ENCODE measurements at places on chromosomes 13 and 19. TPM values are rescaled to one million over a fixed set of nuclear protein-coding genes. Genes with fewer than 3 reads are reported as not detected.

DNA sequence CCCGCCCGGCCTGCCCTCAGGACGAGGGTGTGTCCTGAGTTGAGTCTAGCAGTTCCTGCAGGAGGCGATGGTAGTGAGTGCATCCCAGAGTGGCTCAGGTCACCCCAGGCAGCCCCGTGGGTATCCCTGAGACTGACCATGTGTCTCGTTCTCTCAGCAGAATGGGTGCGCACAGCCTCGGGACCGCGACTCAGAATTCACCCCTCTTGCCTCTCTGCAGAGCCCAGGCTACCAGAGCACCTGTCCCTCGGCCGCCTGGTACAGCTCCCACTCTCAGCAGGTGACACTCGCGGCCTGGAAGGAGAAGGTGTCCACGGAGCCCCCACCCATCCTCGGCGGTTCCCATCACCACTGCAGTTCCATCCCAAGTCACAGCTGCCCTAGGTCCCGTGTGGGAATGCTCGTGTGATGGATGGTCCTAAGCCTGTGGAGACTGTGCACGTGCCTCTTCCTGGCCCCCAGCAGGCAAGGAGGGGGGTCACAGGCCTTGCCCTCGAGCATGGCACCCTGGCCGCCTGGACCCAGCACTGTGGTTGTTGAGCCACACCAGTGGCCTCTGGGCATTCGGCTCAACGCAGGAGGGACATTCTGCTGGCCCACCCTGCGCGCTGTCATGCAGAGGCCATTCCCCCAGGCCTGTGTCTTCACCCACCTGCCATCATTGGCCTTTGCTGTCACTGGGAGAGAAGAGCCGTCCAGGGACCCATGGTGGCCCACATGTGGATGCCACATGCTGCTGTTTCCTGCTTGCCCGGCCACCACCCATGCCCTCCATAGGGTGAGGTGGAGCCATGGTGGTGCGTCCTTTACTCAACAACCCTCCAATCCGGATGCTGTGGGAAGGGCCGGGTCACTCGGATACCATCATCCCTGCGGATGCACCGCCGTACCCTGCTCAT, 87.1 kb upstream of the MCF2L start:
- DNase-seq, result no peak

DNA sequence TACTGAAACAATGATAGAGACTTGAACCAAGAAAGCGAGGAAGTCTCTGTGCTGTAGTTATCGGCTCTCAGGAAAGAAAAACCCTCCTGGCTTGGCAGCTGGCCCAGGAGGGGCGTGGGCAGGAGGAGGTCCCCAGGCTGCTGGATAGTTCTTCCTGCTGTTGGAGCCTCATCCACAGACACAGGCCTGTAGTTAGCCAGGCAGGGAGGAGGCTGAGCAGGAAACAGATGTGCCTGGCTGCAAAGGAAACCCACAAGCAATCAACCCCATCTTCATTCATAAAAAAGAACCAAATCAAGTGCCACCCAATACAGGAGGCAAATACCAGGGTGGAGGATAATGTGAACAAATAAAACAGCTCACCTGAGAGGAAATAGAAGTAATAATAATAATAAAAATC, 86.2 kb downstream of the IRS2 start:
- no peak for DNase-seq

DNA sequence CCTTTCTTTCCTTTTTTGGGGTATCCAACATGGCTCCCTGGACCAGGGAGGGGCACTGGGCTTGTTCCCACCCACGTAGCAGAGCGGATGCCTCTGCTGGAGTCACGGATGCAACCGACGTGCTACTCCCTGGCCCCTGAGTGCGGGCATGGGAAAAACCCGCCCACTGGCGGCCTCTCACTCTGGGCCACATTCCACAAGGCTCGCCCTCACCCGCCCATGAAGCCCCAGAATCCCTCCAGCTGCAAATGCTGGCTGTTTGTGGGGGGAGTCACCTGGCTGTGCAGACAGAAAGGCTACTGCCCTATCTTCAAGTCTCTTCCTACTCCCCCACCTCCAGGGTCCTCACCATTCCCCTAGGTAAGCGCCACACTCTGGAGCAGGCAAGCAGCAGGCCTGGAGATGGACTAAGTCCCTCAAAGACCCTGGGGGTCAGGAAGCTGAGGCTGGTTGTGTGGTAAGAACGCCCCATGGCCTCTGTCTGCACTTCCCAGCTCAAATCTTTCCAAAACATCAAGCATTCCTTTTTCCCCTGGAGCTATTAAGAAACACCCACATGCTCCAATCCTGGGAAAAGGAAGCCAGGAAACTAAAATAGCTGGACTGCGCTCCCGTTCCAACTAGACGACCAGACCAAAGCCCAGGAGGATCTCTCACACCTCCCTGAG, 17.9 kb upstream of the EPHX3 start:
- no peak for DNase-seq

The FCGBP gene
- 3.1 TPM for total RNA-seq

DNA sequence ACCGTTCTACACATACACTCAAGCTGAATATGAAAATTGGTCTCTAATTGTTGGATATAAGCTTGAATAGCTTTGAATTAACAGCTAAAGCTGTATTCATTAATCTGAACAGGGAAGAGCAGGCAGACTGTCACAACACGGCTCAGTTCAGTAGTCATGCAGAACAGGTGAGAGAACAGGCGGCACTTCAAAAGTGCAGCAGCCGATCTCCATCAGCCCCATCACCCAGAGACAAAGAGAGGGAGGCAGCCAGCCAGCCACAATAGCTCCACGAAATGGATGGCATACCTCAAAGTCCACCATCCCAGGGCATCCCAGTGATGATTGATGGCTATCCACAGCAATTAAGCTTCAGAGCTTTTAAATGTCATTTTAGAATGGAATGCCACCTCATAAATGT, 419.2 kb downstream of the OLFM4 start:
- no peak for DNase-seq

- DNase-seq, result no peak
These were observed 196.5 kb upstream of the PCDH20 start for GRCh38 chr13:61612192-61612591.

The PSG1 gene
- not detected for total RNA-seq

The CCDC8 gene
- 15.1 TPM for total RNA-seq

DNA sequence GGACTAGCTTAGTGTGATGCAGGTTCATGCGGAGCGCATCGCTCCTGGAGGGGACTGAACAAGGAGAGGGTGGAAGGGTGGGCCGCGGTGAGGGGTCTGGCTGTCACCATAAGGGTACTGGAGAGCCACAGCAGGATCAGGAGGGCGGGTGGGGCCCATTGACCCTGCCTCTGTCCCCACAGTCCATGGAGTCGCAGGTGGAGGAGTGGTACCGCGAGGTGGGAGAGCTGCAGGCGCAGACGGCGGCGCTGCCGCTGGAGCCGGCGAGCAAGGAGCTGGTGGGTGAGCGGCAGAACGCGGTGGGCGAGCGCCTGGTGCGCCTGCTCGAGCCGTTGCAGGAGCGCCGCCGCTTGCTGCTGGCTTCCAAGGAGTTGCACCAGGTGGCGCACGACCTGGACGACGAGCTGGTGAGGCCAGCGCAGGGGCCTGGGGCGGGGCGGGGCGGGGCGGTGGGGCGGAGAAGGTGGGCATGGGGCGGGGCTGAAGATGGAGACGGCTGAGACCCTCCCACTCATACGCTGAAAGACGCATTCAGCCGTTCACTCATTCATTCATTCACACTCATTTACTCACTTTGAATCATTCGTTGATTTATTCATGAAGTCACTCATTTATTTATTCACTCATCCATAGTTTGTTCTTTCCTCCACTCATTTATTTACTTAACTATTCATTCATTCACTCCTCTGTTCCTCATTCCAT, 27.5 kb upstream of the SHKBP1 start:
- peak; percentile 73 for DNase-seq

- DNase-seq, result no peak
These were observed 148.9 kb downstream of the GPC6 start for GRCh38 chr13:93375491-93375890.

- DNase-seq, result no peak
These were observed 172.9 kb downstream of the UGGT2 start for GRCh38 chr13:95880331-95880730.

GRCh38 chr19:13132471-13133180, 14.6 kb downstream of the NACC1 start:
- DNase-seq, result no peak

DNA sequence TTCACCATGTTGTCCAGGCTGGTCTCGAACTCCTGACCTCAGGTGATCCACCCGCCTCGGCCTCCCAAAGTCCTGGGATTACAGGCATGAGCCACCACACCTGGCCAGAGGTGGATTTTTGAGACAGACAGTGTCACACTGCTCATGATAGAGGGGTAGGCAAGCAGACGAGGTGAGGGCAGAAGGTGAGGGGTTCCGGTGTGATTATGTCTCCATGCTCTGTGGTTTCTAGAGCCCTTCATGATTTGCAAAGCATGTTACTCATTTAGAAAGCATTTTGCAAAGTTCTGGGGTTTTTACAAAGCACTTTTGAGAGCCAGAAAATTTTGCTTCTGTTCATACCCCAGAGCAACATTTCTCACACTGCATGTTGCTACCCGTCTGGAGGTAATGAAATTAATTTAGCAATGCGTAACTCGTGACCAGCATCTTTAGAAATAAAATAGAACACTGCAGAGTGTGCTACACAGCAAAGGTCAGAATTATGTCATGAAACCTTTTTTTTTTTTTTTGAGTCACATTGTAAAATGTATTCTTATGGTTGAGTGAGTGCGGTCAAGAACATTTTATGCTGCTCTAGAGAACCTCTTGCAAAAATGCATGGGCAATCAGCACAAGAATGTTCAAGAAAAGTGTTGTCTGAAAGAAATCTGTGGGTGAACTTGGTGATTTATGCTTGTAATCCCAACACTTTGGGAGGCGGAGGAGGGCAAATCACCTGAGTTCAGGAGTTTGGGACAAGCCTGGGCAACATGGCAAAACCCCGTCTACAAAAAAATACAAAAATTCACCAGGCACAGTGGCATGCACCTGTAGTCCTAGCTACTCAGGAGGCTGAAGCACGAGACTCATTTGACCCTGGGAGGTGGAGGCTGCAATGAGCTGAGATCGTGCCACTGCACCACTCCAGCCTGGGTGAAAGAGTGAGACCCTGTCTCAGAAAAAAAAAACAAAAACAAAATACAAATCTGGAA, 58.0 kb downstream of the MAP4K1 start:
- no peak for DNase-seq

DNA sequence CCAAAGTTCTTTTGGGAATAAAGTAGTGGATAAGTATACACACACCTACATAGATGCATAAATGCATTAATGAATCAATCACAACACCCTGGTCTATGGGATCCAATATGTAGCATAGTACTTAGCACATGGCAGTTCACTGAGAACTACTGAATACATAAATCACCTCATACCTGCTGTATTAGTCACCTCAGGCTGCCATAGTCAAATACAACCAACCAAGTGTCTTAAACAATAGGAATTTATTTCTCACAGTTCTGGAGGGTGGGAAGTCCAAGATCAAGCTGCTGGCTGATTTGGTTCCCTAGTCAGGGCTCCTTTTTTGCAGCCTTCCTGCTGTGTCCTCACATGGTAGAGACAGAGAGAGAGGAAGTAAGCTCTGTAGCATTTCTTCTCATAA, 228.2 kb downstream of the NHLRC3 start:
- DNase-seq, result no peak

The ADAMTS10 gene
- total RNA-seq, result 14.0 TPM

- no peak for DNase-seq
These were observed 21.6 kb downstream of the SLAIN1 start for GRCh38 chr13:77719128-77719527.

The PROZ gene
- not detected for total RNA-seq

DNA sequence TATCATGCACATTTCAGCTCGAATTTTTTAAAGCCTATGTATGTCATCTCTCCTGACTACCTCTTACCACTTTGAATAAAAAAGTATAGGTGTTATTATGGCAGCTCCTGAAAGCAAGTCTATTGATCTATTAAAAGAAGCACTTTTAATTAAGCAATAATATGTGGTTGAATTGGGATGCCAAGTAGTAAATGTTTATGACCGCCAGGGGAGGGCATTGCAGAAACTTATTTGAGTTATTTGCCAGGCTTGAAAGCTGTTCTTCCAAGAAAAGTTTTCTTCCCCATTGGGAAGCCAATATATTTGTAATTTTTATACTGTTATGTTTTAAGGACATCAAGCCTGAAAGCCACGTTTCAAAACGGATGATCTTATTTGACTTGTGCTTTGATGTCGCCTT, 88.1 kb upstream of the SOX21 start:
- no peak for DNase-seq

DNA sequence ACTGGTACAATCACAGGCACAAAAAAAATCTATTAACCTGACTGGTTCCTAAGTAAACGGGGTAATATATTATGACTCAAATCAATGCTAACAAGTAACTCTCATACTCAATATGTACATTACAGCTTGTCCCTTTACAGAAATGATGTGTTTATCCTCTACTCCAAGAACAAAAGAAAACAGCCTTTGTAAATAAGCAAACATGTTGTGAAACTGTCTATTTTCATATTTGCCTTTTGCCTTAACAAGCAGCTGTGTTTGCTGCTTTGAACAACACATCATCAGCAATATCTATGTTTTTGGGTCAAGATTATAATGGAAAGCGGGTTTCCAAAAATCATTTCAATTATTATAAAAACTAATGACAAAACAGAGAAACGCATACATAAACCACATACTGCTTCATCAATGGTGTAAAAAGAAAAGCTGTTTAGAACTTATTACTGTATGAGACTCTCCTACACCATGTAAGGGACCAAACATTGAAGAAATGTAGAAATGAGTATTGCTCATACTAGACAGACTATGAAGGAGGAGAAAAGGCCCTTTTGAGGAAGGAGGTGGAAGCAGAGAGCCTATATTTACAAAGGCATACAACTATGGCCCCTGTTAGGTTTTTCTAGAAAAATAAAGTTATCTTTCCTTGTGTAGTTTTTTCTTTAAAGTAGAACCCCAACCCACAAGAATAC, 14.8 kb downstream of the TBC1D4 start:
- no peak for DNase-seq

The WASF3 gene
- total RNA-seq, result 40.1 TPM

The RDH8 gene
- total RNA-seq, result not detected
